ENCODE measurements at places on chromosomes 6 and 20. TPM values are rescaled to one million over a fixed set of nuclear protein-coding genes. Genes with fewer than 3 reads are reported as not detected.

Gene PANK2
- polyA plus RNA-seq, result 46.9 TPM

Gene SLC35B3
- polyA plus RNA-seq, result 11.7 TPM

Gene NT5E
- polyA plus RNA-seq, result 5.3 TPM

Gene LY86
- 9.7 TPM for polyA plus RNA-seq

Gene RAET1E
- not detected for polyA plus RNA-seq

Gene PNPLA1
- not detected for polyA plus RNA-seq

Gene CGAS
- 2.9 TPM for polyA plus RNA-seq

Gene TFAP2A
- not detected for polyA plus RNA-seq

Gene KCNQ5
- 4.6 TPM for polyA plus RNA-seq

GRCh38 chr6:42315991-42316970, 98.6 kb upstream of the MRPS10 start:
- H3K27me3 ChIP-seq, result no peaks in the 10 kb centered on the region
- H3K4me1 ChIP-seq, result no peaks in the 10 kb centered on the region
- no peaks in the 10 kb centered on the region for H3K36me3 ChIP-seq

DNA sequence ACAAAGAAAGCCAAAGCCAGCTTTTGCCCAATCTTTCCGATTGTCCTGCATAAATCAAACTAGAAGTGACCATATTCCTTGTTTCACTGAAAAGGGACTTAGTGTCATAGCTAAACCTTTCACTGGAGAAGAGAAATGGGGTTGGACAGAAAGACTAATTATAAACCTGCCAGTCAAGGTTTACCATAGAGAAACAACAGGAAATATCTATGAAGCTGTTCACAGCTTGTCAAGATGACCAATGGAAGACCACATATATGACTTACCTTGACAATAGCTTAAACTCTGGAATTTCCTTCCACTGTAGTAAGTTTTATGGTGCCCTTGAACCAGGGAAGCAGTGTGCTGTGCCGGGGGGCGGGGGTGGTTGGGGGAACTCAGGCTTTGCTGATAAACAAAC, 107.7 kb upstream of the PHACTR1 start:
- H3K36me3 ChIP-seq, result no peaks in the 10 kb centered on the region
- H3K27ac ChIP-seq, result no peak overlapping the region
- no peak overlapping the region for H3K4me3 ChIP-seq

- no peaks in the 10 kb centered on the region for H3K36me3 ChIP-seq
- H3K4me3 ChIP-seq, result no peak overlapping the region
- H3K27ac ChIP-seq, result no peak overlapping the region
- no peak for DNase-seq
- H3K27me3 ChIP-seq, result no peaks in the 10 kb centered on the region
Measured at GRCh38 chr6:164554700-164555476, 754.5 kb downstream of the C6orf118 start.

DNA sequence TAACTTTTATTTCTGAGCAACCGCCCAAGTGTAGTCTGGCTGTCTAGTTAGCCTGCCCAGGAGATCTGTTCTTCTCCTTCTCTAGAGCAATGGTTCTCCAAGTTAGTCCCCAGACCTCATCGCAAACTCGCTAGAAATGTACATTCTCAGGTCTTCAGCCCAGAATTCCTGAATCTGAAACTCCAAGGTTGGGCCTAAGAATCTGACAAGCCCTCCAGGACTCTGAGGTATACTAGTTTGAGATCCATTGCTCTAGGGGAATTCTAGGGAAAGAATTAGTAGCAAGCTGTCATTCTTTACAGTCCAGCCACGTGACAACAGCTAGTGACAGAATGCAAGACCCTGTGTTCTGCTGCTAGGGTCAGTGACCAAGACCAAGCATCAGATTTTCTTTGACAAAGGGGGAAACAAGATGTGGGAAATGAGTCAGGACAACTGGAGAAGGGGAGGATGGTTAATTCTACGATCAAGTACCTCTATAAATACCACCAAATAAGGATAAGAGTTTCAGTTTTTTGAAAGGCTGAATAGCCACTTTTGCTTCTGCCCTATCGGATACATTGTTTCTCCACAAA, 5.8 kb downstream of the UBE2V1 start:
- no peak overlapping the region for H3K4me3 ChIP-seq
- H3K4me1 ChIP-seq, result peaks cover 39% of the 10 kb centered on the region
- no peaks in the 10 kb centered on the region for H3K36me3 ChIP-seq
- H3K27me3 ChIP-seq, result no peaks in the 10 kb centered on the region
- DNase-seq, result no peak

DNA sequence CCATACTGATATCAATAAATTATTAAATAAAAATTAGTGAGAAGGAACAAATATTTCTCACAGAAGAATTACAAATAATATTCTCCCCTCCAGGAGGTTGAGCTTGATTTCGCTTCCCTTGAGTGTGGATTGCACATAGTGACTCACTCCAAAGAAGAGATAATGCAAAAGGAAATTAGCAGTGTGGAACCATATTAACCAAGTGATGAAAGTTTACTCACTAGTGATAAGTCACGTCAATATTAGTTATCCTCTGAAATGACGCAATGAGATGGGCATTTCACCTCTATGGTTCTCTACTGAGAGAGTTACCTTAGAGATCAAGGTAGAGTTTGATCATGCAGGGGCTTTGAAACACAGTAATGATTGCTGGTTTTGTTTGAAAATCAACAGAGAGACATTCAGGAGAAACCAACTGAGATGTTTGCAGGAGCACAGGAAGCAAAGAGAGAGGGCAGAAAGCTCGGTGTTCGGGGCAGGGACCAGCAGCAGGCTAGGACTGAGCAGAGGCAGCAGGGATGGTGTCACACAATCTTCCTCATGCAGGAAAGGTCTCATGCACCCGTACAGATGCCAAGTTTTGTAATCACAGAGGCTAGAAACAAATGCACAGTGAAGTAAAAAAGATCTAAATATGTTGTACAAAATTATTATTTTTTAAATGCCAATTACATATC, 634.5 kb downstream of the QKI start:
- DNase-seq, result no peak
- H3K4me1 ChIP-seq, result no peaks in the 10 kb centered on the region
- no peak overlapping the region for H3K27ac ChIP-seq

DNA sequence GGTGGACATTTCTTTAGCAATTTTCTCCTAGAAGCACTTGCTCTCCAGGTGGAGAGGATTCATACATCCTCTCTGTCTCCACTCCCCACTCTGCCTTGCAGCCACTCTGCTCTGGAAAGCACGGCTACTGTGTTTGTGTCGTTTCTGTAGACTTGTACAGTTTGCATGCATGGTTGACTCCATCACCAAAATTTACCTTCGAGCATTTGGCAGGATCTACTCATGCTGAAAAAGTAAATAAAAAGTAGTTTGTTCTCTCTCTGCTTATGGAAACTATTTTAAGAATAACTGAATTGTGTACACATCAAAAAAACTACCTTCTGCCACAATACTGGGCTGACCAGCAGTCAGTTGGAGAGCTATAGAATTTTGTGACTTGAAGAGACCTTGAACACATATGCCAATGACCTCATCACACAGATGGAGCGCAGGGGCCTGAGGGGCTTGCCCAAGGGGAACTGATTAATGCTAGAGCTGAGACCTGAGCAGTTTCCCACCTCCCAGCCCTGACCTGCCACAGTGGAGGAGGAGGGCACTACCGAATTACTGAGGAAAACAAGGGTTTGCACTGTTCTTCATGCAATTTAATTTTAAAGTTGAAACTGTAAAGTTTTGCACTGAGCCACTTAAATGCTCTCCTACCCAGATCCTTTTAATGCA, 33.7 kb upstream of the FOXQ1 start:
- no peak for DNase-seq
- no peaks in the 10 kb centered on the region for H3K27me3 ChIP-seq
- no peak overlapping the region for H3K27ac ChIP-seq
- no peaks in the 10 kb centered on the region for H3K4me1 ChIP-seq
- H3K36me3 ChIP-seq, result no peaks in the 10 kb centered on the region

GRCh38 chr6:106300020-106300780, 25.4 kb downstream of the ATG5 start:
- no peak overlapping the region for H3K27ac ChIP-seq
- no peak overlapping the region for H3K4me3 ChIP-seq
- H3K36me3 ChIP-seq, result no peaks in the 10 kb centered on the region
- H3K27me3 ChIP-seq, result no peaks in the 10 kb centered on the region

DNA sequence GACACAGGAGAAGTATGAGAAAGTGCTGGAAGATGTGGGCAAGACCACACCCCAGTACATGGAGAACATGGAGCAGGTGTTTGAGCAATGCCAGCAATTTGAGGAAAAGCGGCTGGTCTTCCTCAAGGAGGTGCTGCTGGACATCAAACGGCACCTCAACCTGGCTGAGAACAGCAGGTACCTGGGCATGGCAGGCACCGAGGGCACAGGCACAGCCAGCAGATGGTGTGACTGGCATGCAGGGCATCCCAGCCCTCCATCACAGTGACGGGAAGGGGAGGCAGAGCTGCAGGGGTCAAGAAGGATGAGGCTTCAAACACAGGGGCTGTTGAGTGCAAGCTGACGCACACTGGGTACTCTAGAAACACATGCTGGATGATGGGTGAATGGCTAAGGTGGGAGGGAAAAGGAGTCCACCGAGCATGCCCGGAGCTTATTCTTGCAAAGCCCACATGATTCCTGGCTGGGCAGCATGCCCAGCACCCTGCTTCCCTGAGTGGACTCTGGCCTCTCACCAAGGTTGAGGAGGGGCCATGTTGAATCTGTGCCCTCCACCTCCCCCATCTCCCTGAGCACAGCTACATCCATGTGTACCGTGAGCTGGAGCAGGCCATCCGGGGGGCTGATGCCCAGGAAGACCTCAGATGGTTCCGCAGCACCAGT, 26.3 kb downstream of the SPDEF start:
- H3K27ac ChIP-seq, result no peak overlapping the region
- H3K4me1 ChIP-seq, result peaks cover 9% of the 10 kb centered on the region
- H3K27me3 ChIP-seq, result no peaks in the 10 kb centered on the region
- no peaks in the 10 kb centered on the region for H3K36me3 ChIP-seq
- no peak for DNase-seq

DNA sequence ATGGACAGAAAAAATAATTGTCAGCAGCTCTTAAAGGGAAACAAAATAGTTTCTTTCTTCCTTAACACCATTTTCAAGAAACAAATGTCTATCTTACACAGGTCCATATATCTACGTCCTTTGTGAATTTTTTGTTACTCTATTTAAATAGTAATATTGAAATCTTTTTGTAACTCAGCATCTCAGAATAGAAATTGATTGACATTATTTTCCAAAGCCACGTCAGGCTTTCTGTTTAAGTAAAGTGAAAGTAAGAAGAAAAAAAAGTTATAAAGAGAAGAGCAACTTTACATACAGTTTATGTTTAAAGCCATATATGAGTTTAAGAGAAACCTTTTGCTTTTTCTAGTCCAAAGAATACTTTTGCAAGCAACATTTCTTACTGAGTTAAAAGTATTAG, 402.9 kb upstream of the SOX4 start:
- H3K27ac ChIP-seq, result no peak overlapping the region
- no peaks in the 10 kb centered on the region for H3K4me1 ChIP-seq
- no peak for DNase-seq
- H3K27me3 ChIP-seq, result no peaks in the 10 kb centered on the region
- H3K36me3 ChIP-seq, result no peaks in the 10 kb centered on the region
- H3K4me3 ChIP-seq, result no peak overlapping the region

DNA sequence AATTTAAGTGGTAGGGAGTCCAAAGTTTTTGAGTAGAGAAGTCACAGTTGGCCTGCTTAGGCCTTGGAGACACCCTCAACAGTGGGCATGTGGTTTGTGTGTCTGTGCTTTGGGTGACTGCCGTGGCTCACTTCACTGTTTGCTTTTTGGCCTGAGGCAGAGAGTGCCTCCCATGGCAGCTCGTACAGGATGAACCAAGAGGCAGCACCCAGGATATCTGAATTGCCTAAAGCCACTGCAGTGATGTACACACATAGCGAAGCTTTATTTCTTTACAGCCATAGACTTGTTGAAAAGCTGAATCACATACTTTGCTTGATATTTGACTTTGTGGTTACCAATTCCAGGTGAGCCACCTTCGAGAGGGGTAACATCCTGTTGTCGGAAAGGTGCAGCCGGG, 21.6 kb downstream of the RREB1 start:
- no peaks in the 10 kb centered on the region for H3K27me3 ChIP-seq
- peak; percentile 38 for DNase-seq
- no peak overlapping the region for H3K4me3 ChIP-seq
- peaks cover 45% of the 10 kb centered on the region for H3K4me1 ChIP-seq

GRCh38 chr6:12957321-12958051, 240.9 kb downstream of the PHACTR1 start:
- peaks cover 6% of the 10 kb centered on the region for H3K4me1 ChIP-seq
- H3K4me3 ChIP-seq, result peak overlapping the region; percentile 73
- no peaks in the 10 kb centered on the region for H3K36me3 ChIP-seq

- no peaks in the 10 kb centered on the region for H3K27me3 ChIP-seq
- H3K4me3 ChIP-seq, result no peak overlapping the region
- no peaks in the 10 kb centered on the region for H3K4me1 ChIP-seq
- H3K36me3 ChIP-seq, result peaks cover 28% of the 10 kb centered on the region
- no peak for DNase-seq
Measured at GRCh38 chr6:34839666-34840352, 47.9 kb downstream of the BLTP3A start.

DNA sequence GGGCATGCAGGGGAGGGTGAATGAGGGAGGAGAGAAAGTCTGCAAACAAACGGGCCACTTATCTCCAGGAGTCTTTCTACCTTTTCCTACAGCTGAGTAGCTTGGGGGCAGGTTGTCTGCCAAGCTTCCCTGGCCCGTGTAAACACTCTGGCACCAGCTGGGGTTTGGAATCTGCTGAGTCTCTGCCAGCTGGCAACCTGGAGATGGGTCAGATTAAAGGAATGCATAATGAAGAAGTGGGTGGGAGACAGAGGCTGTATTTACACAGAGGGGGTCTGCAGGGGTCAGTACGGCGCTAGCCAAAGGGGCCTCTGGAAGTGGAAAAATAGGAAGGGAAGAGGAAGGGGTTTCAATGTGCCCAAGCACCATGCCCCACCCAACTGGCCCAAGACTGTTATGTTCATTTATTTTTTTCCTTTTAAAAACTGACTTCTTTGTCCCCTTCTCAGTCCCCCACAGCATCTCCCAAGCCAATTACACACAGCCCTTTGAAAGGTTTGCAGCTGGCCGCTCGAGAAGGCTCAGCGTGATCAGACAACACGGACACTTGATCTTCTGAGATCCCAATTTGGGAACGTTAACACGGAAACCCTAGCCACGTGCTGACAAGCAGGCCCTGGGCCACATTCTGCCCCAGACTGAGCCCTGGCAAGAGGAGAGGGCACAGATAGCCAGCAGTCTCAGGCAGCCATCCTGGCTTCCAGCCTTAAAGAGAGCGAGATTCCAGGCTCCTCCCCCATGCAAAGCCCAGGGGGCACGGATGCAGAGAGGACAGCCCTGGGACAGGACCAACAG, 25.2 kb downstream of the TRAM2 start:
- H3K4me1 ChIP-seq, result no peaks in the 10 kb centered on the region
- H3K27me3 ChIP-seq, result no peaks in the 10 kb centered on the region
- H3K4me3 ChIP-seq, result no peak overlapping the region
- no peak overlapping the region for H3K27ac ChIP-seq
- DNase-seq, result no peak
- no peaks in the 10 kb centered on the region for H3K36me3 ChIP-seq

- no peak overlapping the region for H3K4me3 ChIP-seq
- H3K27ac ChIP-seq, result no peak overlapping the region
- no peaks in the 10 kb centered on the region for H3K4me1 ChIP-seq
- no peak for DNase-seq
Measured at GRCh38 chr6:41822021-41822420, 34.5 kb downstream of the TOMM6 start.
